ENCODE measurements at places on chromosomes 7 and 10. TPM values are rescaled to one million over a fixed set of nuclear protein-coding genes. Genes with fewer than 3 reads are reported as not detected.
A peak's percentile ranks its signal among the peaks of the same experiment; 100 is the strongest.

DNA sequence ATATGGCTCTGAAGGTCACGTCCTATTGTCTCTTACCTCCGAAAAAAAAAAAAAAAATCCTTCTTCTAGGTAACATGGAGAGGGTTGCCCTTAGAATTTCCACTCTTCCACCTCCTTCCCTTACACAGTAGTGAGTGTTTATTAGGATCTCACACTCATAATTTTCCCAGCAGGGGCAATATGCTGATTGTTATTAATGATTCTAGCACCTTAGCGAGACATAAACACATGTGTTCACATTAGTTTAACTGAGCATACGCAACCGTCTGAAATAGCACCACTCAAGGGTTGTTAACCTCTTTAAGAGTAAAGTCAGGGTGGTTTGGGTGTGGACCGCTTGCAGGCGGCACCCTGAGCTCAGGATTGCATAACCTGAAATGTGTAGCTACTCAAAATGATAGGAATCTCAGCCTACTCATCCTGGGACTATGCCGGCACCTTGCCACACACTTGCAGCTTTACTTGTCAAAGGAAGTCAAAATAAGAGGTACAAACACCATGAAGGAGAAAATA lies 52.2 kb downstream of the CPEB3 start:
- DNase-seq, result peak; percentile 47

DNA sequence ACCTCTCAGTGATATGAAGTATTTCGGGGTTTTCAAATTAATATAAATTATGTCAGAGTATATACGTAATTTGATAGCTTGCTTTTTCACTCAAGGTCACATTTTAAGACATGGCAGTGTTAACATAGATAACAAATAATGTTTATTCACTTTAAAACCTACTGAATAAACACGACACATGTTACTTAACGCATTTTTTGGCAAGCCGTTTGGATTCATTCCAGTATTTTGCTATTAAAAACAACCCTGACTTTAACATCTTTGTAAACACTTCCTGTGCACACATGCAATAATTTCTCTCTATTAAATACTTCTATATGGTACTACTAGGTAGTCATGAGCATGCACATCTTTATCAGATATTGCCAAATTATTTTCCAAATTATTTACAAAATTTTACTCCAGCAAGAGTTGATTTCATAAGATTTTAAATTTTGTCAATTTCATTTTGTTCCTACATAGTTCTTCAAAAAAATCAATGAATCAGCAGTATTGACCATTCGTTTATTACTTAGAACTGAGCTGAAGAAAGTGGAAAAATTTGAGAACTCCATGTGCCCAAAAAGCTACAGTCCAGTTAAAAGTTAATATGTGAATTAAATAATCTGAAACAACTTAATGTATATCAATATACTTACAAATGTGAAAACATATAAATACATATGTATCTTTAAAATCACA lies 26.8 kb upstream of the THSD7A start:
- DNase-seq, result no peak

- DNase-seq, result no peak
Measured at GRCh38 chr10:42583828-42584227, 54.5 kb downstream of the ZNF33B start.

GRCh38 chr10:119893074-119893473 lies 544 bp downstream of the SEC23IP start:
- DNase-seq, result no peak

GRCh38 chr10:124016804-124017375 lies 76.5 kb downstream of the CHST15 start:
- DNase-seq, result no peak

- no peak for DNase-seq
Measured at GRCh38 chr7:29254591-29254990, 60.0 kb downstream of the CHN2 start.

- DNase-seq, result no peak
Measured at GRCh38 chr7:36630112-36630650, 94.1 kb downstream of the AOAH start.

DNA sequence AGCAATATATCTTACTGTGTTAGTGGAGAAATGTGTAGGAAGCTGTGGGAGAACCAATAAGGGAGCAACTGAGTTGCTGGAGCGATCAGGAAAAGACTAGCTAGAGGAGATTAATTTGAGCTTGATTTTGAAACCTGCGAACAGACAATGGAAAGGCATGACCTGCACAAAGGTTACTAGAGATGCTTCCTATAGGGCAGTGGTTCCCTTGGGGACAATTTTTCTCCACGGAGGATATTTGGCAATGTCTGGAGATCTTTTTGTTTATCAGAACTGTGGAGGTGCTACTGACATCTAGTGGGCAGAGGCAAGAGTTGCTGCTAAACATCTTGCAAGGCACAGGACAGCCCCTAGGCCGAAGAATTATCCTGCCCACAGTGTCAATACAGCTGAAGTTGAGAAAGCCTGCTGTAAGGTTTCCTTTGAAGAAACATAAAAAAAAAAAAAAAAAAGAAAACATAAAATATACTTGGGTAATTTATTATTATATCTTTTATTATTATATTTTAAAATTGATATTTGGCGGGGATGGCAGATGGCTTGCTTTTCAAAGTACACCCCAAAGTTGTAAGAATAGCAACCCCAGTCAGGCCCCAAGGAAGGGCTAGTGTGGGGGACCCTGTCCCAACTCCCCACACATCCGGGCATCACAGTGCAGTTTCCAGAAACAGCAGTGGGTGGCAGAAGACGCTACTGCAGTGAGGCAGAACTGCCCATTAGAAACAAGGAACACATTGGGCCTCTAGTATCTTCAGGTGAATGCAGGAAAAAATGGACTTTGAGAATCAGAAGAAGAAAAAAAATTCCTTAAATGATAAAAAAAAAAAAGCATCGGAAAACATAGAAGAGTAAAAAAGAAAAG lies 481.6 kb downstream of the SH2D4B start:
- peak; percentile 70 for DNase-seq

DNA sequence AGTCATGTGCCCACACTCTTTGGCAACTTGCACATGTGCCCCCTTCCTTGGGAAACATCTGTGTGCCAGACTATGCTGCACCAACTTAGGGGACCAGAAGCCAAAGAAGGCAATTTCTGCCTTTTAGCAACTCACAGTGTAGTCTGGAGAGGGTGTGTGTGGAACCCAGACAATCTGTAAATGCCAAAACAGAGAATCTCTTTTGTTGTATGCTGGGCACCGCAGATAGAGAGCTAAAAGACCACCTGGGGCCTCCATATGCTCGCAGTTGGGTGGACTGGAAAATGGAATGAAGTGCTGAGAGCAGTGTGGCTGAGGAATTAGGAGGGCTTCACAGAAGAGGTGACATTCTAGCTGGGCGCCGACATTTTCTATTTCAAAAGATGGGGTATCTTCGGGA lies 26.4 kb downstream of the UBTD1 start:
- no peak for DNase-seq

SMARCD3 gene
- total RNA-seq, result 59.0 TPM

MYO1G gene
- 6.5 TPM for total RNA-seq

Data from umbilical cord (tissue), 2 donors.